ENCODE measurements at places on chromosomes 12 and 14. TPM values are rescaled to one million over a fixed set of nuclear protein-coding genes. Genes with fewer than 3 reads are reported as not detected.

- DNase-seq, result peak; percentile 57
Observed at GRCh38 chr12:34300376-34301250, 278.3 kb downstream of the ALG10 start.

- DNase-seq, result peak; percentile 92
Observed at GRCh38 chr12:120234643-120235368, 30.7 kb downstream of the PXN start.

DNA sequence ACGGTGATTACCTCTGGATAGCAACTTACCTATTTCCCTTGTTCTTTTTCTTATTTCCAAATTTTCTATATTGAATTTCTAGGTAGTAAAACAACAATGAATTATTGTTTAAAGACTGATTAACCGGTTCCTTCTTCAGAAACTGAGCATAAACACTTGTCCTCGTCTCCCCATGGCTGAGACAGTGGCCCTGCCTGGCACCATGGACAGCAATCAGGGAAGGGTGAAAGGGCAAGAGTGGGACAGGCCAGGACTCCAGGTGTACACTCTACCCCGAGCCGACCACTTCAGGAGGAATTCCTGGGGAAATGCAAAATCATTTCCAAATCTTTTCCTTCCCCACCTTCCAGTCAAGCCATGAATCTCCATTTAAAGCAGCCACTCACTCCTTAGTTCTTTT lies 48.8 kb upstream of the LTBP2 start:
- peak; percentile 55 for DNase-seq

TRIM9 gene
- polyA plus RNA-seq, result 0.25 TPM

- no peak for DNase-seq
Observed at GRCh38 chr12:55849616-55850343, 7.0 kb upstream of the MMP19 start.

DCP1B gene
- 10.0 TPM for polyA plus RNA-seq

- no peak for DNase-seq
Observed at GRCh38 chr12:118346895-118347294, 25.8 kb downstream of the TAOK3 start.

DNA sequence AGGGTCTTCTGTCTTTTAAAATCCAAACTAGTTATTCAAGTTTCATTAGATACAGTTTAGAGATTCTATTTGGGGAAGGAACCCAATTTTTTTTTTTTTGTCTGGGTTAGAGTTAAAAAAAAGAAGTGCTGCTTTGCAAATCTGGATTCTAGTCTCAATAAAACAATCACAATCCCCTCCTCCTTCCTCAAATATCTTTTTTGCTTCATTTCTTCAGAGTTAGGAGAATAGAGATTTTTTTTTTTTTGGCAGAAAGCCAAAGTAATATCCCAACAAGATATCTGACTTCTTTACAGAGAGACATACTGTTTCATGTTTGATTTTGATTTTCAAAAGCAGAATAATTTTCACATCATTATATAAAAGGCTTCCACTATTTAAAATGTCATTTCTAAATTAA lies 201.9 kb downstream of the FOXN3 start:
- DNase-seq, result no peak

GRCh38 chr12:120536064-120536791 lies 2.1 kb downstream of the RNF10 start:
- DNase-seq, result no peak

GRCh38 chr12:22535478-22535877 lies 8.9 kb downstream of the C2CD5 start:
- DNase-seq, result no peak

GRCh38 chr12:127803545-127803944 lies 463.4 kb upstream of the TMEM132C start:
- no peak for DNase-seq

DNA sequence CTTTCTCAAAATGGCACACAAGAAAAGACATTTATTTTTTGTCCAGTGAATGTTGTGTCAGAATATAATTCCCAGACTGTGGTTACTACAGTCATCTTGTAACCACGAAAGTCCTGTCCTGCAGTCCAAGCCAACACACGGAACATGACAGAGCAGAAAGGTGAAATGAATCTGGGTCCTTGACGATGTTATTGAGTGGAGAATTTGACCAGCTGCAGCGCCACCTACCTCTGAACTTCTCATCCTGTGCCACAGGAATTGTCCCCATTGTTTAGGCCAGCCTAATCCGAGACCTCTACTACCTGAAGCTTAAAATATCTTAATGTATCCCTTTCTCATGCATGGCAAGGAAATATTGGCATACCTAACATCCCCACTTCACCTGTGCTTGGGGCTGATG lies 64.1 kb upstream of the OTX2 start:
- DNase-seq, result no peak

JDP2 gene
- 39.7 TPM for polyA plus RNA-seq

GRCh38 chr14:40340708-40341107 lies 908.5 kb upstream of the FBXO33 start:
- DNase-seq, result no peak

HECTD4 gene
- 16.0 TPM for polyA plus RNA-seq

RHEBL1 gene
- 1.3 TPM for polyA plus RNA-seq

ARHGEF25 gene
- 253 TPM for polyA plus RNA-seq

GRCh38 chr12:22665476-22665875 lies 40.5 kb downstream of the ETNK1 start:
- DNase-seq, result no peak

SERPINA5 gene
- not detected for polyA plus RNA-seq

- DNase-seq, result no peak
Observed at GRCh38 chr12:39235990-39236767, 206.7 kb downstream of the KIF21A start.

LBHD2 gene
- polyA plus RNA-seq, result not detected

DNA sequence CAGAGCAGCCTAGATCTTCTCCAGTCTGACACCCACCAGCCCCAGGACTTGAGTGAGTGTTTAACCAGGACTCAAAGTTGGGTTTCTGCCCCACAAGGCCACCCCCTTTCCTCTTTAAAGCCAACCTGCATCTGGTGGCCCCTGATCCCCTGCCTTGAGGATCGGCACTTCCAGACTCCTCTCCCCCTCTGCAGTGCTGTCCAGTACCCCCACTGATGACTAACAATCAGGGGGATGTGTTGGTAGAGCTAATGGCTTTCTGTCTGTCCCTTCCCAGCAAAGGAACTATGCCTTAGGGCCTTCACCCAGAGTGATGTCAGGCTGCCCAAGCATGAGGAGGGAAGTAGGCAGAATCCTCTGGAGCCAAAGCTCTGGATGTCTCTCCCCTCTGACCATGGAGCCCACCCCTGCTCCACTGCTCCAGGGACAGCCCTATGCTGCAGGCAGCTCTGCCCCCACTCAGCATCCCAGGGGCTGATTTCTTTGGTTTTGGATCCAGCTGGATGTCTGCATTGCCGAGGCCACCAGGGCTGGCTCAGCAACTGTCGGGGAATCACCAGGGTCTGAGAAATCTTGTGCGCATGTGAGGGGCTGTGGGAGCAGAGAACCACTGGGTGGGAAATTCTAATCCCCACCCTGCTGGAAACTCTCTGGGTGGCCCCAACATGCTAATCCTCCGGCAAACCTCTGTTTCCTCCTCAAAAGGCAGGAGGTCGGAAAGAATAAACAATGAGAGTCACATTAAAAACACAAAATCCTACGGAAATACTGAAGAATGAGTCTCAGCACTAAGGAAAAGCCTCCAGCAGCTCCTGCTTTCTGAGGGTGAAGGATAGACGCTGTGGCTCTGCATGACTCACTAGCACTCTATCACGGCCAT lies 42.9 kb downstream of the DAD1 start:
- no peak for DNase-seq

DNA sequence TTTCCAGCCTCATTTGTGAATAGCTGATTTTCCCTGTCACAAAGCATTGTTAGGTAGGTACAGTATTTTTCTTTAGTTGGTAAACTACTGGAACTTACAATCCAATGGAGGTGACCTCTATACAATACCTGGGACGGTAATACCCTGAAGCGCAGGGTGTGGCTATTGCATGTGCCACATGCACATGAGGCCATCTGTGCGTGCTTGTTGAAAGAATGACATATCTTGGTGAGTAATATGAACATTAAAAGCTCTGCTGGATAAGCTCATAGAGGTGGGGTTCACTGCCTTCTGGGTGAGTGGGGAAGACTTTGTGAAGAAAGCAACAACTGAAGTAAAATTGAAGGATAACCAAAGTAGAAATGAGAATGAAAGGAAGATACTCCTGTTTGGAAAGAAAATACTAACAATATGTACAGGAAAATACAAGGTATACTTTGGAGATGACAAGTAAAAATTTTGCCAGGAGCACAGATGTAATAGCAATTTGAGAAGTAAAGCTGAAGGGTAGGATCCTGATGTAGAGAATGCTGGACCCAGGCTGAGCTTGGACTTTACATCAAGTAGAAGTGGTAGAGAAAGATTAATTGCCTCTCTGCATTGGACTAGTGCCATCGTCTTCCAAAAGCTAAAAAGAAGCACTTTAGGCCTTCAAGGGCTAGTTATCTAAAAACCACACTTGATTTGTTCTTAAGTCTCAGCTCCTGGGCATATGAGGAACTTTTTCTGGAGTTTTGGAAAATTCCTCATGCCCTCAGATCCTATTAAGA lies 97.1 kb downstream of the SLC38A6 start:
- no peak for DNase-seq

- no peak for DNase-seq
Observed at GRCh38 chr12:124394462-124395128, 99.7 kb downstream of the RFLNA start.

Measured in aorta (tissue), 5 donors.